Right renal cortex interstitium (tissue), 3 donors: ENCODE measurements at places on chromosomes 12 and 14. TPM values are rescaled to one million over a fixed set of nuclear protein-coding genes. Genes with fewer than 3 reads are reported as not detected.

DNA sequence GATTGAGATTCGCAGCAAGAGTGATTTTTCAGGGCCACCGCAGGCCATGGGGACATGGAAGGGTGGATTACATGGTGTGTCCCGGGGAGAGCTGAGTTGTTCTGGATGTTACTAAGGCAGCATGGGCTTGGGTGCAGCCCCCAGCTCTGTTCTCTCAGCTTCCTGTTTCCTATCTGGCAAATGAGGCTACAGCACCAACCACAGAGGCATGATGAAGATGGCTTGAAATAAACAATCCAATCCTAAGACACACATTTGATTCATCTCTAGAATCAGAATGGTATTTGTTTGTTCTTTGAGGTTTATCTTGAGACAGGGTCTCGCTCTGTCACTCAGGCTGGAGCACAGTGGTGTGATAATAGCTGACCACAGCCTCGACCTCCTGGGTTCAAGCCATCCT, 21.6 kb downstream of the GLTP start:
- DNase-seq: no peak

GRCh38 chr14:100664841-100665510, 61.7 kb upstream of the DLK1 start:
- DNase-seq: no peak

DNA sequence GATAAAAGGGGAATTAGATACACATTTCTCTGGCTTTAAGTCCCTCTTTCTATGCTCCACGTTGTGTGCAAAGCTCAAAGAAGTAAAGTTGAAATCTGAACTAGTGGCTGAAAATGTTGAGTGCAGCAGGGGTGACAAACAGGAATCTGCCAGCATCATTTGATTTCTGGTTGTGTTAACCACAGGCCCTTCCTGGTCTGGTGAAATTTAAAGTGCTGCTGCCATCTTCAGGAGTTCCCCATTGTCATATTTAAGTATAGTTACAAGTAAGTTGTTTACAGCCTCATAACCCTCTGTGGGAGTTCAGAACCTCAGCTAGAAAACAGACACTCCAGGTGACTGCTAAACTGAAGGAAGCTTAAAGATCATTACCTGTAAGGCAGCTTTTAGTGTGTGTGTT, 90.9 kb upstream of the CCDC196 start:
- DNase-seq: no peak

DNA sequence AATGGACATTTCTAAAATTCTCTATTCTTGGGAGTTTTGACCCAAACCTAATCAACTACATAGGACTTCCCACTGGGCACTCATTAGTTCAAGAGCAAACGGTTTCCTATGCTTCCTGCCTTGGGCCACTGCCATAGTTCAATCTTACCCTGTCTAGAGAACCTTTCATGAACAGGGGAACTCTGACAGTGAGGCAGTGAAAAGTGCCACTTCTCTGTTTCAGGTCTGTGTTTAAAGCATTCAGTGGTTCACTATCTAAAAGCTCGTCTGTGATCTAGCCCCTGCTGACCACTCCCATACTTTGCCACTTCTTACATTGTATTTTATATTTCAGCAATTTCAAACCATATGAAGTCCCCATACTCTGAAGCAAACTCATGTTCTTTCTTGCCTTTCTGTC, 122.7 kb upstream of the IGF1 start:
- no peak for DNase-seq

GRCh38 chr12:106267535-106267934, 19.7 kb upstream of the CKAP4 start:
- no peak for DNase-seq

PLEKHD1 gene
- polyA plus RNA-seq: 3.9 TPM

- DNase-seq: no peak
Observed at GRCh38 chr12:101777485-101777884, 38.2 kb upstream of the SYCP3 start.

GRCh38 chr14:94054401-94054800, 26.6 kb downstream of the DDX24 start:
- DNase-seq: no peak

DNA sequence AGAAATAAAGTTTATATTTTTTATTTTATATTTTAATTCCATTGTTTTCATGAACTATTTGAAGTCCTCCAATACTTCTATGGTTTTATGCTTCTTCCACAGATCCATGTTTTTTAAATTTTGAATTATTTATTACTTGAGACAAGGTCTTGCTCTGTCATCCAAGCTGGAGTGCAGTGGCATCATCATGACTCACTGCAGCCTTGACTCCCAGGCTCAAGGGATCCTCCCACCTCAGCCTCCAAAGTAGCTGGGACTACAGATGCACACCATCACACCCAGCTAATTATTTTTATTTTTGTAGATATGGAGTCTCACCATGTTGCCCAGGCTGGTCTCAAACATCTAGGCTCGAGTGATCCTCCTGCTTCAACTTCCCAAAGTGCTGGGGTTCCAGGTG, 28.8 kb upstream of the DLGAP5 start:
- no peak for DNase-seq

GRCh38 chr12:80936642-80937390, 918 bp downstream of the LIN7A start:
- peak; percentile 30 for DNase-seq

DNA sequence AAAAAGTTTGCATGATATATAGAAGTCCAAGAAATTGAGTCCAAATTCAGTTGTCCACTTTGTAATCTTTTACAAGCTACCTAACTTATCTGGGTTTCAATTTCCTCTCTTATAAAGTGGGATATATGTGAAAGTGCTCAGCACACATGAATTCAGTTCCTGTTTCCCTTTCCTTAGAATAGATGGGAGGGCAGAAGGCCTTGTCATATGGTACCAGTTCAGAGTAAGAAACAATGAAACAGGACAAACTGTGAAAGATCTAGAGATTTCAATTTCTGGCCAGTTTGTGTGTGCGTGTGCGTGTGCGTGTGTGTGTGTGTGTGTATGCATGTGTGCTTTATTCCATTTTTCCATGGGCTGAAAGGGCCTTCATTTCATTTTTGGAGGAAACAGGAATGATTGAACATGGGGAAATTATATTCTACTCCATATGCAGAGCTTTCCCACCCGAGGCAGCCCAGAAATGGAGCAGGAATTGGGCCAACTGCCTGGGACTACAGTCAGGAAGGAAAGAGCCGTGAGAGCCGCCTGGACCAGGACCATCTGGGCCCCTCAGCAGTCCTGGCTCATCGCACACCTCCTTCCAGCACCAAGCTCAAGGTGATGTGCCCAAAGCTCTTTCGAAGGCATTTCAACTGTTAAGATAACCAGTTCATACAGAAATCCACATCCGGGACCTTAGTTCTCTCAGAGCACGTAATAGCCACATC, 183.2 kb downstream of the EPS8 start:
- DNase-seq: no peak

GRCh38 chr12:56425193-56425592, 24.0 kb downstream of the TIMELESS start:
- DNase-seq: no peak

EFS gene
- polyA plus RNA-seq: 29.5 TPM

GRCh38 chr14:102811254-102811963, 34.2 kb downstream of the TRAF3 start:
- no peak for DNase-seq

CIDEB gene
- 28.9 TPM for polyA plus RNA-seq

RTL1 gene
- polyA plus RNA-seq: 0.04 TPM

GRCh38 chr12:104929977-104930376, 28.1 kb downstream of the SLC41A2 start:
- no peak for DNase-seq

DNA sequence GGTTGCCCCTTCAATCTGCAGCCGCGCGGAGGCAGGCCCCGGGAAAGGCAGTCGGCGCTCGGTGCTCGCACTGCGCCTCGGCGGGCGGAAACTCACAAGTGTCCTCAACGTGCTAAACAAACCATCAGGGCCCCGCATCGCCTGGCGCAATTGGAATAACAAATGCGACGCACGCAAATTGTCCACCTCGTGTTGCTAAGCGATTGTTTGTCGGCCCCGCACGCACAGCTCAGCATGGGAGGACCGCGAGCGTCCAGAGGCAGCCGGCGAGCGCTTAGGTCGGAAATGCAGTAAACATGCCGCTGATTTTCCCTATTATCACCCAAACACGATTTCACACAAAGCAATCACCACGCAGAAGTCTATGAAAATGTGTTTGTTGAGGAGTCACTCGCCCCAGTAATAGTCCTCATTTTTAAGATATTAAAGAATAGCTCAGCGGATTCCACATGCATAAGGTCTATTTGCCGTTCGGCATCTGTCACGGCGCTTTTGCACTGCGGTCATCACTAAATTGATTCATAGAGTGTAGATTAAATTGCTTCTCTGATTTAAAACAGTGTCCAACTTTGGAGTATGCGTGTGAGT, 3.2 kb upstream of the GSC start:
- DNase-seq: no peak

TSFM gene
- polyA plus RNA-seq: 45.5 TPM

DNA sequence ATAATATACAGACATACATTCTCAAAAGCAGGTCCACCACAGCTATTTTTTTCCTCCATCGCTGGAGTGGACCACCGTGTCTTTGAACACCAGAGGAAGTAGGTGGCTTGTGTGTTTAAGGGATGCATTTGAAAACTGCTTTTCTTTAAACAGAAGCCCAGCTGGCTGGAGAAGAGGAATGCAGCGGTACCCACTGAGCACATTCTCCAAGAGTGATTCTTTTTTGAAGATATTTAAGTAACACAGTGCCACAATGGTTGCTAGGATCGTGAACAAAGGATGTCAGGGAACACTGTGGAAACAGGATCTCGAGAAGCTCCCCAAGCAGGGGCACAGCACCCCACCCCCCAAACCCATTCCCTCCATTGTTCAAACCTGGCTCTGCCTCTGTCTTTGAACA, 286.6 kb upstream of the PWP1 start:
- DNase-seq: no peak

LIMA1 gene
- polyA plus RNA-seq: 90.8 TPM

GRCh38 chr12:55829967-55830600, 697 bp upstream of the DNAJC14 start:
- no peak for DNase-seq

DNA sequence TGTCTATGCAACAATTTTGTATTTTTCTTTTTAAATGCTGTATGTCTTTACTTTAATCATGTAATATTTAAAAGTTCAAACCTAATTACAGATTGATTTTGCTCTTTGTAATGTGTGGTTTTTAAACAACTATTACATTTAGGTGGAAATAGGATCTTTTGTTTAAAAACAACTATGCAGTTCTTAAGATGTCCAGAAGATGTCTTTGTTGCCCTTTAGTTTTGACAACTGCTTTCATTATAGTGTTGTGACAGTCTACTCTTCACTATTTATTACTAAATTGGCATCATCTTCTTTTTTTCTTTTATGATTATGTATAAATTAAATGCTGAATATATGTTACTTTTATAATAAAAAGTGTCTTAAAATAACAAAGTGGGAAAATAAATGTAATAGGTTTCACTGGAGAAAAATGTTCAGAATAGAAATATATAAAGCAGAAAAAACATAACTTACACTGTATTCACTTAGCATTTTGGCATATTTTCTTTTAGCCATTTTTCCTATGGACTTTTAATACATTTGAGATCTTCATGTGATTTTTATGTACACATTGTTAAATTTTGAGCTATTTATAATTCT, 27.1 kb upstream of the PCNX4 start:
- no peak for DNase-seq

DNA sequence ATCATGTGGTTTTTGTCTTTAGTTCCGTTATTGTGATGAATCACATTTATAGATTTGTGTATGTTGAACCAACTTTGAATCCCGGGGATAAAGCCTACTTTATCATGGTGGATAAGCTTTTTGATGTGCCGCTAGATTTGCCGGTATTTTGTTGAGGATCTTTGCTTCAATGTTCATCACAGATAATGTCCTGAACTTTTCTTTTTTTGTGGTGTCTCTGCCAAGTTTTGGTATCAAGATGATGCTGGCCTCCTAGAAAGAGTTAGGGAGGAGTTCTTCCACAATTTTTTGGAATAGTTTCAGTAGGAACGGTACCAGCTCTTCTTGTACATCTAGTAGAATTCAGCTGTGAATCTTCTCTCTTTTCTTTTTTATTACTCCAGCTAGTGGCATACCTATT, 6.9 kb upstream of the KRT6B start:
- DNase-seq: no peak

LRRC43 gene
- 3.7 TPM for polyA plus RNA-seq

GPR84 gene
- polyA plus RNA-seq: 0.14 TPM

DNA sequence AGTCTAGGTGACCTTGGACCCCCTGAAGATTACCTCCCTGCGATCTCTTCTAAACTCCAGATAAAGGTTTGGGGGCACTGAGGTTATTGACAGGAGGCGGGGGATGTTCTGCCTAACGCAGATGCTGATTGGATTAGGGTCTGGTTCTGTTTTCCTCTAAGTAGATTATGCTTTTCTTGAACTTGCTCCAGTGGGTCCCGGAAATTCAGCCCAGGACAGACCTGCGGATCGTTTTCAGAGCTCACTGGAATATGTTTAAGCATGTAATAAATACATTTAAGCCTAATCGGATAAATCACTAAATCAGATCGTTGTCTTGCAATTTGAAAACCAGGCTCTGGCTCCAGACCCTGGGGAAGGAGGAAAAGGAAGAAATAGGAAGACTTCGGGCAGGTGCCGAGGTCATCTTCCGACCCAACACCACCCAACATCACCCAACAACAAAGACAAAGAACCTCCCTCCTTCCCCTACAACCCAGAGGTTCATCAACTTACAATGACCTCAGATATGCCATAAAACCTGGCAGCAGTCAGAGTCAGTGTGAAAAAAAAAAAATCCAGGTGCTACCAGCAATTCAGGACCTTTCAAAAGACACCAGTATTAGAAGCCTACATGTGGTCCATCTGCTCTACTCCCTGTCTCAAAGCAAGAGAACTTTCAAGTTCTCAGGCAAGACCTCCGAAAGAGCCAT, 148.4 kb downstream of the KSR2 start:
- DNase-seq: no peak
